ENCODE measurements at places on chromosomes 2 and 18. TPM values are rescaled to one million over a fixed set of nuclear protein-coding genes. Genes with fewer than 3 reads are reported as not detected.

- no peak for DNase-seq
Observed at GRCh38 chr2:226712941-226713340, 86.7 kb downstream of the IRS1 start.

GRCh38 chr2:147818741-147819140, 26.1 kb upstream of the ACVR2A start:
- DNase-seq = no peak

GRCh38 chr18:76410660-76411417, 84.2 kb downstream of the ZNF516 start:
- DNase-seq = no peak

DNA sequence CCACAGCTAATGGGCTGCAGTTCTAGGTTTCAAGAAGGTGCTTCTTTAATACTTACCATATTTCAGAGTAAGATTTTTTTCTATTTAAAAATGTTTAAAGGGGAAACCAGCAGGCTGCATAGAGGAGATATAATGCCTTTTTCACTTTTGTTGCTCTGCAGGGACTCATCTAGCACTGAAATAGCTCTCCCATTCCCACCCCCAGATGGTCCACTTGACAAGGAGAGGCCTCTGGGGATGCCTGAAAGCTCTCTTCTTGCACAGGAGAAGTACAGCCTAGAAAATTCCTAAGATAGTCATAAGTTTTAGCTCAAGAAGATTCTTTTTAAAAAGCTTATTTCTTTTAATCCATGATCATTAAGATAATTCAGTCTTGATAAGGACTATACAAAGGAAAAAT, 126.4 kb downstream of the CDH2 start:
- no peak for DNase-seq

- no peak for DNase-seq
Observed at GRCh38 chr18:26502823-26503222, 45.5 kb downstream of the KCTD1 start.

GRCh38 chr2:16400127-16400623, 265.5 kb downstream of the CYRIA start:
- no peak for DNase-seq

- no peak for DNase-seq
Observed at GRCh38 chr18:38023871-38024270, 458.3 kb upstream of the CELF4 start.

- DNase-seq = no peak
Observed at GRCh38 chr18:78031991-78032390, 782.3 kb downstream of the GALR1 start.

- DNase-seq = no peak
Observed at GRCh38 chr2:4873876-4874593, 818.1 kb upstream of the SOX11 start.

- DNase-seq = no peak
Observed at GRCh38 chr2:120346667-120347358, 877 bp downstream of the INHBB start.

GRCh38 chr2:101219246-101219645, 33.4 kb upstream of the CNOT11 start:
- no peak for DNase-seq

Gene SKOR2
- total RNA-seq = not detected

Gene ERMN
- total RNA-seq = 0.51 TPM

Gene UGT1A8
- total RNA-seq = not detected

Gene QPCT
- total RNA-seq = 3.8 TPM

Gene IL1R2
- total RNA-seq = 3.3 TPM

Data from aorta (tissue), 5 donors.